ENCODE measurements at places on chromosomes 7 and 10.

- DNase-seq = no peak
- no peaks in the 10 kb centered on the region for H3K36me3 ChIP-seq
- no peak overlapping the region for H3K27ac ChIP-seq
- 0 out of 2 replicates have a peak, but pooled peaks cover 6% of the 10 kb centered on the region for H3K4me1 ChIP-seq
These were observed 58.2 kb downstream of the CAMK2B start for GRCh38 chr7:44267178-44267577.

GRCh38 chr10:16893664-16894063 is 76.4 kb upstream of the RSU1 start:
- DNase-seq = no peak
- no peaks in the 10 kb centered on the region for H3K4me1 ChIP-seq

DNA sequence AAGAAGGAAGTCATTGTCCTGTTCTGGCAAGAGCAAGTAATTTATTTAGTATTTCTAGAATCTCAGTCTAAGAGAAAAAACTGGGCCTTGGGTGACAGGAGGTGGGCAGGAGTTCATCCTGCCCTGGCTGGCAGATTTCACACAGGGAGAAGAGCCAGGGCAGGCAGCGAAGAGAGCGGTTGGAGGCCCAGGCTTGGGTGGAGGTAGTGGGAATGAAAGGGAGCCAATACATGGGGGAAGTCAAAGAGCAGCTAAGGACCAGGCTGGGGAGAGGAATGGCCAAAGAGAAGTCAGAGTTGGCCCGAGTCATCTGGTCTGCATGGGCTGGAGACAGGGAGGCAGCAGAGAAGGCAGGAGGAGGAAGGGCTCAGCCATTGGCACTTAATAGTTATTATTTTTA is 51.4 kb downstream of the HECW1 start:
- peaks cover 11% of the 10 kb centered on the region for H3K4me1 ChIP-seq
- H3K27ac ChIP-seq = no peak overlapping the region

GRCh38 chr7:45689797-45690761 is 115.9 kb downstream of the ADCY1 start:
- no peaks in the 10 kb centered on the region for H3K36me3 ChIP-seq
- no peaks in the 10 kb centered on the region for H3K27me3 ChIP-seq
- DNase-seq = no peak
- no peak overlapping the region for H3K4me3 ChIP-seq

DNA sequence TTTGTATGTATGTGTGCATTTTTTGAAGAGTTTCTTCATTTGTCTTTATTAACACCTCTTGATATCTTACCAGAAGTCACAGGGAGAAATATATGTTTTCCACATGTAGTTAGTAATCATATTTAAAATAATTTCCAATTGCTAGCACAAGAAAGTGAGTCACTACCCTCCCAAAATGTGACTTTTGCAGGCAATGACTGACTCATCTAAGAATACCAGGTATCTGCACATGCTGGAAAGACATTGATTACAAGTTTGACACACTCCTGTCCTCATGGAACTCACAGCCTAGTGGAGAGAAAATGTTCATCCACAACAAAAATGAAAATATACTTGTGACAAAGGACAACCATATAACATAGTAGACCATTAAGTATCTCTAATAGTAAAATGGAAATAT is 82.9 kb downstream of the SEMA3D start:
- H3K27ac ChIP-seq = no peak overlapping the region
- no peaks in the 10 kb centered on the region for H3K27me3 ChIP-seq
- H3K4me3 ChIP-seq = no peak overlapping the region
- H3K36me3 ChIP-seq = no peaks in the 10 kb centered on the region

GRCh38 chr7:12552876-12553275 is 17.6 kb upstream of the SCIN start:
- H3K36me3 ChIP-seq = no peaks in the 10 kb centered on the region
- H3K27me3 ChIP-seq = peaks cover 16% of the 10 kb centered on the region
- H3K4me3 ChIP-seq = no peak overlapping the region
- no peak overlapping the region for H3K27ac ChIP-seq
- peaks cover 5% of the 10 kb centered on the region for H3K4me1 ChIP-seq
- DNase-seq = peak; percentile 49

GRCh38 chr7:87032604-87033339 is 26.7 kb downstream of the ELAPOR2 start:
- no peak overlapping the region for H3K4me3 ChIP-seq
- H3K36me3 ChIP-seq = no peaks in the 10 kb centered on the region

DNA sequence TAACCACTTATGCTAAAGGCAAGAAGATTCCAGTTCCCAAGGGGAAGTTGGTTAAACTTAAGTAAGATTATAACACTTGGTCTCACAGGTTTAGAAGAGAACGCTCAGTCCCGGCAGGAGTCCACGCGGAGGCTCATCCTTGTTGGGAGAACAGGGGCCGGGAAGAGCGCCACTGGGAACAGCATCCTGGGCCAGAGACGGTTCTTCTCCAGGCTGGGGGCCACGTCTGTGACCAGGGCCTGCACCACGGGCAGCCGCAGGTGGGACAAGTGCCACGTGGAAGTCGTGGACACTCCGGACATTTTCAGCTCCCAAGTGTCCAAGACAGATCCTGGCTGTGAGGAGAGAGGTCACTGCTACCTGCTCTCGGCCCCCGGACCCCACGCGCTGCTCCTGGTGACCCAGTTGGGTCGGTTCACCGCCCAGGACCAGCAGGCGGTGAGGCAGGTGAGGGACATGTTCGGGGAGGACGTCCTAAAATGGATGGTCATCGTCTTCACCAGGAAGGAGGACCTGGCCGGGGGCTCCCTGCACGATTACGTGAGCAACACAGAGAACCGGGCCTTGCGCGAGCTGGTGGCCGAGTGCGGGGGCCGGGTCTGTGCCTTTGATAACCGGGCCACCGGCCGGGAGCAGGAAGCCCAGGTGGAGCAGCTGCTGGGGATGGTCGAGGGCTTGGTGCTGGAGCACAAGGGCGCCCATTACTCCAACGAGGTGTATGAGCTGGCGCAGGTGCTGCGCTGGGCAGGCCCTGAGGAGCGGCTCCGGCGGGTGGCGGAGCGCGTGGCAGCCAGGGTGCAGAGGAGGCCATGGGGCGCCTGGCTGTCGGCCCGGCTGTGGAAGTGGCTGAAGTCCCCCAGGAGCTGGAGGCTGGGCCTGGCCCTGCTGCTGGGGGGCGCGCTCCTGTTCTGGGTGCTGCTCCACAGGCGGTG is 3.8 kb downstream of the GIMAP1 start:
- DNase-seq = no peak
- no peaks in the 10 kb centered on the region for H3K4me1 ChIP-seq
- no peak overlapping the region for H3K4me3 ChIP-seq
- H3K36me3 ChIP-seq = no peaks in the 10 kb centered on the region

GRCh38 chr10:122854648-122855047 is 9.0 kb upstream of the CUZD1 start:
- H3K4me3 ChIP-seq = no peak overlapping the region
- H3K36me3 ChIP-seq = no peaks in the 10 kb centered on the region
- H3K27me3 ChIP-seq = no peaks in the 10 kb centered on the region

Measured in MM.1S (cell line).